ENCODE measurements at places on chromosomes 13 and 19.

GRCh38 chr13:75636436-75637180 lies 478 bp downstream of the LMO7 start:
- DNase-seq: peak; percentile 34

GRCh38 chr19:6660930-6661329 lies 9.0 kb downstream of the TNFSF14 start:
- DNase-seq: no peak

- DNase-seq: peak; percentile 34
Measured at GRCh38 chr13:29707876-29708543, 112.5 kb upstream of the SLC7A1 start.

- no peak for DNase-seq
Measured at GRCh38 chr13:40781717-40782116, 7.7 kb upstream of the SLC25A15 start.

Measured in activated gamma-delta T cell treated with Interleukin-2 at 50 U/mL for 16 hours (primary cell).